Hematopoietic multipotent progenitor cell treated with erythropoietin and hydrocortisone succinate and interleukin-3 and kit ligand, for 6 days (in vitro differentiated cells): ENCODE measurements at places on chromosomes 5 and 9.

DNA sequence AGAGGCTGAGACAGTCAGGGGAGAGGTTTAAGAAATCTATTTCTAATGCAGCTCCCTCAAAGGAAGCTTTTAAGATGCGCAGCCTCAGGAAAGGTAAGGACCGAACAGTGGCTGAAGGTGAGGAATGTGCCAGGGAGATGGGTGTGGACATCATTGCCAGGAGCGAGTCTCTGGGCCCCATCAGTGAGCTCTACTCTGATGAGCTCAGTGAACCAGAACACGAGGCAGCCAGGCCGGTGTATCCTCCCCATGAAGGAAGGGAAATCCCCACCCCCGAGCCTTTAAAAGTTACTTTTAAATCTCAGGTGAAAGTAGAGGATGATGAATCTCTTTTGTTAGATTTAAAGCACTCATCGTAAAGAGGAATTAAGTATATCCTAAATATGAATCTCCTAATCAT, 8.2 kb downstream of the CAVIN4 start:
- no peak for DNase-seq

DNA sequence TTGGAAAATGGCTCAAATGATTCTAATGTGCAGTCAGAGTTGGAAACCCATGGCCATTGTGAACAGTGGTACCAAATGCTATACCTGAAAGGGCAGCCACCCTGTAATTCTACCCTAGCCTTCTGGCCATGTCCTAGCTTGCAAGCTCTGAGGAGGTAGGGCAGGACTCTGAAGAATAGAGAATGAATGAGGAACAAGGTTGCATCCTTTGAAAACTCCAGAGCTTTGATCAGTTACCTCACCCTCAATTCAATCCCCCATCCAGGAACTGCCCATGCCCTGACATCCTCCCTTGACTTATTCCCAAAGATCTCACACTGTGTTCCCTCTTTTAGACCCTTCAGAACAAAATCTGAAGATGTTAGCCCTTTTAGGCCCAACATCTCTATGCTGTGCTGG, 17.8 kb upstream of the ERMP1 start:
- DNase-seq = no peak

DNA sequence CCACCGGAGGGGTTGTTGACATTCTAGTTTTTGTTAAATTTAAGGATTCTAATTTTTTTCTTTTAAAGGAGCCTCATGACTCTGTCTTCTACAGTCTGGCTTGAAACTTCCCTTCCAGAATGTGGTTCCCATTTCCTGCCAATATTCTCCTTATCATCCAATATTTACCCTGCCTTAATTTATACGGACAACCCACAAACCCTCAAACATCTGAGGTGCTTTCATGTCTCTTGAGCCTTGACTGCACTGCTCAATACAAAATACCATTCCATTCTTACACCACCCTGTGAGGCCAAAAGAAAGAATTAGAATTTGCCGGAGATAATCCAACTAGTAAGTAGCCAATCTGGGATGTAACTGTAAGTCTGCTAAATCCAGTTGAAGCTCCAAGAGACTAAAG, 346.5 kb downstream of the SPOCK1 start:
- DNase-seq = no peak

DNA sequence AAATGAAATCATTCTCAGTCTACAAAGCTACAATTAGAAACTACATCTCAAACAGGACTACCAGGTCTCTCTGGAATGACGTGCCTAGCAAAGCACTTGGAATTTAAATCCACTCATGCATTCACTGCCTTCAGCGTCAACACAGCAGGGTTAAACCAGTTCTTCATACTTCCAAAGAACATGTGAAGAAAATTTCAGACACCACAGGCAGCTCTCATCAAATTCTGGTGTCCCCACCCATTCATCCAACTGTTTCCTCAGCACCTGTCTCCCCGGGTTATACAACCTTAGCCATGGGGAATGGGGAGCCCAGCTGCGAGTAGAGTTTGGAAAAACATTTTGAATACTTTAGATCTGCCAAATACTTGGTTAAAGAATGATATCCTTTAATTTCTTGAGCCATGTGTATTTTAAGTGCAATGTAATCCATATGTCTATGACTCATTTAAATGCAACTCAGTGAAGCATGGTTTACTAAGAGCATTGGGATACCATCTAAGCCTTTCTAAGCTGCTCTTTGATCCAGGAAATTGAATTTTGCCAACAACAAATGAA, 17.5 kb downstream of the ADAM19 start:
- no peak for DNase-seq

- no peak for DNase-seq
Measured at GRCh38 chr9:100999906-101000544, 28.5 kb upstream of the PLPPR1 start.
